Naive thymus-derived CD8-positive, alpha-beta T cell (primary cell): ENCODE measurements at places on chromosomes 3 and 15. TPM values are rescaled to one million over a fixed set of nuclear protein-coding genes. Genes with fewer than 3 reads are reported as not detected.

LDHAL6B gene
- not detected for total RNA-seq

EFHB gene
- 0.78 TPM for total RNA-seq

ANKRD34C gene
- total RNA-seq: not detected

DNA sequence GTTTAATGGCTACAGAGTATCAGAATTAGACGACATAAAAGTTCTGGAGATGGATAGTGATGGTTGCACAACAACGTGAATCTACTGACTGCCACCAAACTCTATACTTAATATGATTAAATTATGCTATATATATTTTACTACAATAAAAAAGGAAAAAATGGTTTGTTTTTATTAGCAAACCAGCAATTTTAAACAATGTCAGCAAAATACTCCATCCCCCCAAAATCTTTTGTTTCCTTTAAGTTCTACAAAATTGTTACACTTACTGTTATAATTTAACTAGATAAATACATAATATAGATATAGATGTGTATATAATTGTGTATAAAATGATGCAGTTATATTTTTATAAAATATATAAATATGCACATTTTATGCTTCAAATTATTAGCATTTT is 710.8 kb upstream of the UBE2E2 start:
- no peak overlapping the region for H3K27ac ChIP-seq
- DNase-seq: no peak
- no peaks in the 10 kb centered on the region for H3K27me3 ChIP-seq
- no peaks in the 10 kb centered on the region for H3K4me1 ChIP-seq
- H3K4me3 ChIP-seq: no peak overlapping the region

GRCh38 chr15:41215708-41216107 is 14.8 kb downstream of the EXD1 start:
- H3K4me1 ChIP-seq: no peaks in the 10 kb centered on the region
- peaks cover 12% of the 10 kb centered on the region for H3K27me3 ChIP-seq
- no peak overlapping the region for H3K27ac ChIP-seq
- no peaks in the 10 kb centered on the region for H3K36me3 ChIP-seq
- no peak overlapping the region for H3K4me3 ChIP-seq
- no peak for DNase-seq

GRCh38 chr15:52295421-52296001 is at the start of gene MYO5C:
Gene MYO5C (minus strand): TSS chr15:52295804. CDS start chr15:52295636, 168 bp downstream.
- H3K36me3 ChIP-seq: no peaks in the 10 kb centered on the region
- peak within 1 kb of the TSS; percentile 69 for H3K4me3 ChIP-seq
- no peak for DNase-seq
